ENCODE measurements at places on chromosomes 3 and 15. TPM values are rescaled to one million over a fixed set of nuclear protein-coding genes. Genes with fewer than 3 reads are reported as not detected.

DNA sequence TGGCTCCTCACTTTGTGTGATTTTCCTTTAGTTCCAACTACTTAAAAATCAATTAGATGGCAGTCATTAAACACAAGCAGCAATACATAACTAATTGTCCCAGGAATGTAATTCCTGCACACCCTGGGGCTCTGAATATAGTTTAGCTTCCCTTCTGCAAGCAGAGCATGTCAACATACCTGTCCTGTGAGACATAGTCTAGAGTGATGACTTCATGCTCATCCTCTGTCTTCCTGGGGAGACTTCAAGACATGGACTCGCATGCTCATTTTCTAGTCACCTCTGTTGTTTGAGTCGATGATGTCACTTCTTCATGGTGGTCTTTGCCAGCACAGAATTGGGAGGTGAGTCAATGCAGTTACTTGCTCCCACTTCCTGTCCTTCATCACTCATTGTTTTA is 15.7 kb downstream of the C3orf52 start:
- no peak for DNase-seq
- no peak overlapping the region for H3K4me3 ChIP-seq
- peaks cover 12% of the 10 kb centered on the region for H3K4me1 ChIP-seq
- no peak overlapping the region for H3K27ac ChIP-seq

DNA sequence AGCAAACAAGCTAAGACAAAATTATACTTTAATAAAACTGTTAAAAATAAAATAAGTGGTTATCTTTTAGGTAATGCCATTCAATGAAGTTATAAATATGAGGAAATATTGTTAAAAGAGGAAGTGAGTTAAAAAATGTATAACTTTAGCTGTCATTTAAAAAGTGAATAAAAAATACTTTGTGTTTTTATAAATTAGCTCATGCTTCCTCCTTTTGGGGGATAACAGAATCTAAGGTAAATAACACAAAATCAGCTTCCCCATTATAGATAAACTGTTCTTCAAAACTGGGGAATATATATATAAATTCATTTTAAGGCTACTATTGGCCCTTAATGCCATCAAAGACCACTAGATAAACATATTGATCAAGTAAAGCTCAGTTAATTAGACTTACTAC is 113.7 kb upstream of the AADACL2 start:
- no peaks in the 10 kb centered on the region for H3K4me1 ChIP-seq
- no peak overlapping the region for H3K4me3 ChIP-seq

DNA sequence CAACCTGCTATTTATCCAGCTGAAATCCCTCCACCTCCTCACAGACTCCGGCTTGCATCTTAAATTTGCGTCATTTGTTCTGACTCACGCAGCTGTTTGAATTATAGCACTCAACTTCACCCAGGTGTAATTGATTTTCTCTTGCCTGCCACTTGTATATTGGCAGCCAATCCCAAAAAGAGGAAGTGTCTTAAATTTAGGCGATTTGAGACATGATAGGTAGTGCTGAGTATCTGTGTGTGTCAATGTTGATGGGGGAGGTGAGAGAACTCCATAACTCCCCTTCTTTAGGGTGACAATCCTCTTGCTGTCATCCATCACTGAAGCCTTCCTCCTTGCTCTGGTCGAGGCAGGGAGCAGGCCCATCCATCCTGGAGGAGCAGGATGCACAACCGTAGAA is 77.2 kb upstream of the TPRG1 start:
- no peaks in the 10 kb centered on the region for H3K36me3 ChIP-seq
- no peaks in the 10 kb centered on the region for H3K27me3 ChIP-seq
- no peak for DNase-seq
- no peaks in the 10 kb centered on the region for H3K4me1 ChIP-seq
- no peak overlapping the region for H3K27ac ChIP-seq

DNA sequence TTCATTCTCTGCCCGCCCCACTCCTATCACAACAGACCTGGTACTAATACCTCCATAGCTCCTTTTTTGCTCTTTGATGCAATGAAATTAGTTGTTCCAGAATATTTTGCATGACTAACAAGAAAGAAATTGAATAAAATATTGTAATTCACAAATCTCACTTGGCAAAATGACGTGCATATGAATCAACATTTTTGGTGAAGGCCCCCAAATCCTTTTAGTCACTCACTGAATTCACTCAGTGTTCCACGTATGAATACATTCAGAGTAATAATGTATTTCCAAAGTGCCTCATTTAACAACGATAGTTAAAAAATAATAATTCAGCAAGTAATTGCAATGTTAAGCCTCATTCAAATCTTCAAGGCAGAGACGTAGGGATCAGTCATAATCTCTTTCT is 148.6 kb upstream of the STRIT1 start:
- no peak overlapping the region for H3K4me3 ChIP-seq
- no peak overlapping the region for H3K27ac ChIP-seq
- no peaks in the 10 kb centered on the region for H3K4me1 ChIP-seq
- H3K36me3 ChIP-seq = no peaks in the 10 kb centered on the region

- H3K4me1 ChIP-seq = 0 out of 2 replicates have a peak, but pooled peaks cover 3% of the 10 kb centered on the region
- H3K36me3 ChIP-seq = no peaks in the 10 kb centered on the region
- no peak overlapping the region for H3K4me3 ChIP-seq
- H3K27me3 ChIP-seq = no peaks in the 10 kb centered on the region
- peak; percentile 27 for DNase-seq
These were observed 150.5 kb downstream of the CFAP20DC start for GRCh38 chr3:58899159-58899952.

DNA sequence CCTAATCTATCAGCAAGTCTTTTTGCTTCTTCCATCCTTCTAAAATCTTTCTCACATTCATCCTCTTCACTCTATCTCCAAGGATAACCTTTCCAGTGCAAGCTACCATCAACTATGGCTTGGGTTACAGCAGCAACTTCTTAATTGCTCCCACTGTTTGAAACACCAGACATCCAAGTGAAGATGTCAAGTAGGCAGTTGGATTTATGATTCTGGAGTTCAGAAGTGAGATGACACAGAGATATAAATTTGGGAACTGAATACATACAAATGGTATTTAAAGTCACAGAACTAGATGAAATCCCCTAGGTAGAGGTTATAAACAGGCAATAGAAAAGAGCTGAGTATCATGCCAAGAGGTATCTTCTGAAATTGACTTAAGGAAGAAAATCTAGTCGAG is 3.7 kb downstream of the UBR1 start:
- no peak overlapping the region for H3K27ac ChIP-seq
- no peak for DNase-seq
- H3K36me3 ChIP-seq = peaks cover 14% of the 10 kb centered on the region
- H3K27me3 ChIP-seq = no peaks in the 10 kb centered on the region
- peaks cover 4% of the 10 kb centered on the region for H3K4me1 ChIP-seq

- H3K27ac ChIP-seq = no peak overlapping the region
- no peaks in the 10 kb centered on the region for H3K27me3 ChIP-seq
- no peak overlapping the region for H3K4me3 ChIP-seq
- peak; percentile 76 for DNase-seq
These were observed 1435.2 kb upstream of the CADM2 start for GRCh38 chr3:83523470-83524073.

GRCh38 chr15:74235962-74236361 is at the start of gene CCDC33:
Gene CCDC33 (plus strand): TSS chr15:74236326. CDS start chr15:74236720, 394 bp downstream.
- H3K27me3 ChIP-seq = no peaks in the 10 kb centered on the region
- H3K4me1 ChIP-seq = peaks cover 35% of the 10 kb centered on the region
- H3K27ac ChIP-seq = no peak within 1 kb of the TSS
- H3K36me3 ChIP-seq = no peaks in the 10 kb centered on the region
- H3K4me3 ChIP-seq = no peak within 1 kb of the TSS
- DNase-seq = no peak

- H3K27me3 ChIP-seq = no peaks in the 10 kb centered on the region
- no peaks in the 10 kb centered on the region for H3K4me1 ChIP-seq
- no peaks in the 10 kb centered on the region for H3K36me3 ChIP-seq
- H3K27ac ChIP-seq = no peak overlapping the region
These were observed 22.1 kb upstream of the TOP2B start for GRCh38 chr3:25686766-25687165.

GRCh38 chr3:121598564-121598963 is 5.4 kb downstream of the FBXO40 start:
- no peak overlapping the region for H3K27ac ChIP-seq
- no peaks in the 10 kb centered on the region for H3K4me1 ChIP-seq
- no peaks in the 10 kb centered on the region for H3K36me3 ChIP-seq
- no peaks in the 10 kb centered on the region for H3K27me3 ChIP-seq

DNA sequence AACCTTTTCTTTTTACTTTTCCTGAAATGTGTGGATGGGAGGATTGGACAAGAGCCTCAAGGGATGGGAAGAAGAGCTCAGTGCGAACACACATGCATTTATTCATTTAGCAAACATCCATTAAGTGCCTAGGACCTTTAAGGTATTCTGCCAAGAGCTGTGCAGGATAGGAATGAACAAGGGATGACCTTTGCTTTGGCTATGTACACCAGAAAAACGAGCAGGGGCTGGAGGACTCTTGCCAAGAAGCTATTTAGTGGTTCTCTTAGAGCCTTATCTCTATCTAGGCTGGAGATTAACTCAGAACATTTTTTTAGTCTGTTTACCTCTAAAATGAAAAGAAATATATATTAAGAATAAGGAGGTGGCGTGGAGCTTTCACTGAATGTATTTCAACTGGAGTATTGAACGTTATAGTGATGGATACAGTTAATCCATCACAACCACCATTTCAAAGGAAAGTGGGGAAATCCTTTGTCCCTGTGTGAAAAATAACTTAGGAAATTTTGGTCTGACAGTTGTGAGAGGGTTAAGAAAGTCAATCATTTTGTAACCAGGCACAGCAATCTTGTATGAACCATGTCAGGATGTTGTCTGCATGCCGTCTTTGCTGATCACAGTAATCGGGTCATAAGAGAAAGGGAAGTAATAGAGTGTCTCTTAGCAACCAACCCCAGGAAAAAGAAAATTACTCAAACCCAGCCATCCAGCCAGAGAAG is 279.0 kb downstream of the LPP start:
- no peak overlapping the region for H3K4me3 ChIP-seq
- no peaks in the 10 kb centered on the region for H3K27me3 ChIP-seq
- H3K27ac ChIP-seq = no peak overlapping the region
- no peak for DNase-seq
- no peaks in the 10 kb centered on the region for H3K36me3 ChIP-seq
- no peaks in the 10 kb centered on the region for H3K4me1 ChIP-seq

- no peaks in the 10 kb centered on the region for H3K36me3 ChIP-seq
- no peak for DNase-seq
- no peak overlapping the region for H3K4me3 ChIP-seq
- H3K4me1 ChIP-seq = no peaks in the 10 kb centered on the region
These were observed 234.1 kb downstream of the STAG1 start for GRCh38 chr3:136518102-136518501.

GRCh38 chr15:71649894-71650293 is 160.5 kb upstream of the NR2E3 start:
- peaks cover 39% of the 10 kb centered on the region for H3K4me1 ChIP-seq
- H3K27ac ChIP-seq = no peak overlapping the region
- H3K27me3 ChIP-seq = no peaks in the 10 kb centered on the region
- no peak overlapping the region for H3K4me3 ChIP-seq

- no peaks in the 10 kb centered on the region for H3K4me1 ChIP-seq
- H3K4me3 ChIP-seq = no peak overlapping the region
- H3K36me3 ChIP-seq = no peaks in the 10 kb centered on the region
- H3K27ac ChIP-seq = no peak overlapping the region
- H3K27me3 ChIP-seq = no peaks in the 10 kb centered on the region
These were observed 22.9 kb upstream of the KIF23 start for GRCh38 chr15:69391046-69391757.

DNA sequence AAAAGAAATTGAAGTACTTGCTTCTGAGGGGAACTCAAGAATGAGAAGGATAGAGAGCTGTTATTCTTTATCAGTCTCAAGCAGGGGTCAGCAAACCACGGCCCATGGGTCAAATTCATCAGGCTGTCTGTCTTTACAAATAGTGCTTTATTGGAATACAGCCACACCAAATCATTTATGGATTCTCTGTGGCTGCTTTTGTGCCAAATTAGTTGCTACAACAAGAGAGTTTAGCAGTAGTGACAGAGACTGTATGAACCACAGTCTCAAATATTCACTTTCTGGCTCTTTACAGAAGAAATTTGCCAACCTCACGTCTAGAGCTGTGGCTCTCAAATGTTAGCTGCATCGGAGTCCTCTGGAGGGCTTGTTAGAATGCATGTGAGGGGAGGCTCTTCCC is 258.0 kb upstream of the RARB start:
- DNase-seq = no peak
- H3K4me1 ChIP-seq = 0 out of 2 replicates have a peak, but pooled peaks cover 5% of the 10 kb centered on the region
- no peaks in the 10 kb centered on the region for H3K36me3 ChIP-seq
- H3K4me3 ChIP-seq = no peak overlapping the region
- no peaks in the 10 kb centered on the region for H3K27me3 ChIP-seq

FHIT gene
- 2.2 TPM for total RNA-seq

LDHAL6B gene
- total RNA-seq = not detected

GNAT1 gene
- 0.14 TPM for total RNA-seq

LIPC gene
- total RNA-seq = 0.35 TPM

WNT5A gene
- total RNA-seq = 34.6 TPM

FETUB gene
- not detected for total RNA-seq

SI gene
- not detected for total RNA-seq

RETNLB gene
- not detected for total RNA-seq

PDE8A gene
- total RNA-seq = 17.6 TPM

GABRR3 gene
- 0.03 TPM for total RNA-seq
